ENCODE measurements at places on chromosomes 3 and 15.
A peak's percentile ranks its signal among the peaks of the same experiment; 100 is the strongest.

GRCh38 chr15:88894348-88894818 is 961 bp downstream of the HAPLN3 start:
- DNase-seq: peak; percentile 57

GRCh38 chr3:170418422-170419398 is at the start of gene CLDN11:
Gene CLDN11, plus strand, starts transcription at chr3:170418868. Its CDS starts 199 bp downstream, at chr3:170419067.
- no peak for DNase-seq

DNA sequence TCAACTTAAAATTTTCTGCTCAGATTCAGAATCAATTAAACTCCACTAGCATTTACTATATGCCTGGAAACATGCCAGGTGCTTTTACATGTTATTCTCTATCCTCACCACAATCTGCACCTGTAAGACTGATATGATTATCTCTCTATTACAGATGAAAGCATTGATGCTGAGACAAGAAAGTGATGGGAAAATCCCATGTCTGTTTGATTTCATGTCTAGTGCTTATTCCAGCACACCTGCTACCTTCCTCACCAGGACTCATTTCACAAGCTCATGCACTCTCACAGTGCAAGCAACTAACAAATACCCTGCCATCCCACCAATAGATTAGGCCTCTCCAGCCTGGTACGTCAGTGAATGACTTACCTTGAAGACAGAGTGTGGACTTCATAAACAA is 25.0 kb upstream of the BCL6 start:
- no peak for DNase-seq

DNA sequence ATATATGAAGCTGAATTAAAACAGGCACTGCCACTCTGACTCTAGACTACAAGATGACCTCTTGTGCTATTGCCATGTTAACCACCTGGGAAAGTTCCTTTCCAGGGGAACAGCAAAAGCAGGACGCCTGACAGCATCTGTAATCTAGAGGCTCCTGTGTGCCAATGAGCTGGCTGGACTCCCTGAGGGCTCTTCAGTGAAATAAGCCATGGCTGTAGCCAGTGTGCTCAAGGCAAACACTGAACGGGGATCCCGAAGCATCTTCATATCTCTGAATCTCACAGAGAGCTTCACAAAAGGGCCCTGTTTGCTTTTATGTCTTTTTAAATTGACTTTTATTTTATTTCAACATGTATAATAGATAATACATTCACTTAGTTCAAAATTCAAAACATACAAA is 57.2 kb downstream of the BFSP2 start:
- DNase-seq: no peak

- DNase-seq: no peak
Measured at GRCh38 chr3:13972679-13973379, 93.0 kb upstream of the WNT7A start.

GRCh38 chr3:38960953-38961622 is 90.7 kb downstream of the SCN11A start:
- peak; percentile 47 for DNase-seq

GRCh38 chr3:194083637-194084224 is 52.2 kb upstream of the HES1 start:
- DNase-seq: no peak

DNA sequence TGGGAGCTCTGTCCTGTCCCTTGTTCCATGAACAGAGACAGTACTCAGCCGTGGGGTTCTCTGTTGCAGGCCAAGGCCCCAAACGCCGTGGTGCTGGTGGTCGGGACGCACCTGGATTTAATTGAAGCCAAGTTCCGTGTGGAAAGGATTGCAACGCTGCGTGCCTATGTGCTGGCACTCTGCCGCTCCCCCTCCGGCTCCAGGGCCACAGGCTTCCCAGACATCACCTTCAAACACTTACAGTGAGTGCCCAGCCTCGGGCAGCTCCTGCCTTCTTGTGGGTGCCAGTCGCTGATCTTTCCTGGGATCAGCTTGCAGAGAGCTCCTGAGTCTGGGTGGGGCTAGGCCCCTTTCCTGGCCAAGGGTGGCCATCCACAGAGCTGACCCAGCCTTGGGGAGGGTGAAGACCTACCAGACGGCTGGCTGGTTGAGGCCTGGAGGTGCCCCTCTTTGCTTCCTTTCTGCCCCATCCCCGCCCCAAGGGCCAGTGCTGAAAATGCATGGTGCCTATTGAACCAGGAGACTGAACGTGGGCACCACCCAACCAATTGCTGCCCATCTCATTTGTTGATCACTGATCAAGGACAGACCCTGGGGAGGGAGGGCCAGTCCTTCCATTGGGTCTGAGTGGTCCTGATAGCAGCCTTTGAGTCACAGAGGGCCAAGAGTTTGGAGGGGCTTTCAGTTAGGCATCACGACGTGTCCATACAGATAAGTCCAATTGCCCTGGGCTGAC is 106.9 kb downstream of the LRRK1 start:
- DNase-seq: peak; percentile 0

DNA sequence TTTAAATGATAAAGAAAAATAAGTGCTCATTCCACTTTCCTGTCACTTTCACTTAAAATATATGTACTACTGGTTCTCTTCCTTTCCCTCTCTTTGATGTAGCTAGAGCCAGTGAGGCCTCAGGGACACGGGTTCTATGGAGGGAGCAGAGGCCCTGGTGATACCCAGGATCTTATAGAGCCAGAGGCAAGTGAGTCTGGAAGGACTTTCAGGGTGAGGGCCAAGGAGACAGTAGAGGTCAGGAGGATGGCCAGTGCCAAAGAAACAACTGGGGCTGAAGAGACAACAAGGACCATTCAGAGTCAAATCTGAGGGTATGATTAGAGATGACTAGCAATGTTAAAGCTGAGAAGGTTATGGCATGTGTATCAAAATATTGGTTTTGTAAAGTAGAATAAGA is 124.1 kb upstream of the GOLGA6L6 start:
- no peak for DNase-seq

DNA sequence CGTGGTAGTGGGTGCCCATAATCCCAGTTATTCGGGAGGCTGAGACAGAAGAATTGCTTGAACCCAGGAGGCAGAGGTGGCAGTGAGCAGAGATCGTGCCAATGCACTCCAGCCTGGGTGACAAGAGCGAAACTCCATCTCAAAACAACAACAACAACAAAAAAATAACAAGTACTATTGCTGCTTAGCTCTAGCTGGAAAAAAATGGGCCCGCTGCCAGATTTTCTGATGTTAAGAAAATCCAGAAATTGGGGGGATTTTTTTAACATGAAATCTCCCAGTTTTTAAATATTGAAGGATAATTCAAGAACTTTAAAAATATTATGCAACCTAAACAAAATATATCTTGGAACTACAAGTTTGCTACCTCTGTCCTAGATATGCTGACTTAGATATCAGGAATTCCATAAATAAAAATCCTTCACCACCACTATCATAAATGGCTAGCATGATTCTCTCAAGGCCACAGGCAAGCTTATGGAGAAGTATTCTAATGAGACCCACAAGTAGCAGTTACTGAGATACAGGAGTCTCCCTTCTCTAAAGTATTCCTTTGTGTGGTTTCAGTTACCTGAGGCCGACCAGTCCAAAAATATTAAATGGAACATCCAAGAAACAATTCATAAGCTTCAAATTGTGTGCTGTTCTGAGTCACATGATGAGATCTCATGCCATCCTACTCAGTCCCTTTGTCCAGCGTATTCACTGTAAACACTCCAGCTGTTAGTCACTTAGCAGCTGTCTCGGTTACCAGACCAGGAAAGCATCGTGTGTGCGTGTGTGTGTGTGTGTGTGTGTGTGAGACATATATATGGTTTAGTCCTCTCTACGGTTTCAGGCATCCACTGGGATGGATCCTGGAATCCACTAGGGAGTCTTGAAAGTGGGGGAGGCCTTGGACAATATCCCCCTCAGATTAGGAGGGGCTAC is 277.2 kb downstream of the TBL1XR1 start:
- no peak for DNase-seq

DNA sequence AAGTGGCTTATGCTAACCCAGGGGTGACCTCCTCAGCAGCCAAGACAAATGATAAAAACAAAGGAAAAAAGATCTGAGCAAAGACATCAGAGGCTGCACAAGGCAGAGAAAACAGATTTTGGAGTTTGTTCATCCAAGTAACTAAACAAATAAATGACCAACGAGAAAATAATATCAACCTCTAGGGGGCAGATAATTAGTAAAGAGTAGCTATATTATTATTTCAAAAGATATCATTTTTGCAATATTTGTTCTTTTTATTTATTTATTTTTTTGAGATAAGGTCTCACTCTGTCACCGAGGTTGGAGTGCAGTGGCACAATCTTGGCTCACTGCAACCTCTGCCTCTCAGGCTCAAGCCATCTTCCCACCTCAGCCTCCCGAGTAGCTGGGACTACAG is 101.8 kb downstream of the PCCB start:
- no peak for DNase-seq

- no peak for DNase-seq
Measured at GRCh38 chr3:46845397-46845859, 17.8 kb downstream of the MYL3 start.

DNA sequence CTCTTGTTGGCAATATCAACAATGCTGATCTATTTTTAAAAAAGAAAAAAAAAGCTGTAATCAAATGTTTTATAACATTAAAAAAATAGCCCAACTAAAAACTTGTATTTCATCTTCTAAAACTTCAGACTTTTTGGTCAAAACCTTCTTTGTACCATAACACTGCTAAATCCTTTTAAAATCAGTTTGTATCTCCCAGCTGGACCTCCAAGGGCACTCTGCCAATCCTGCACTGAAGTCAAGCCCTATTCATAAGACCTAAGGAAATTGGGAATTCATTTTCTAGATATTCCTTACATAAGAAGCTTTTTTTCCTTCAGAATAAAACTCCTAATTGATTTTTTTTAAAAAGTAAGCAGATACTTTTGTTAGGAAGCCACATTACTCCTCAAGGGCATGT is 38.2 kb upstream of the HCLS1 start:
- no peak for DNase-seq

GRCh38 chr3:176615826-176616225 is 581.5 kb downstream of the TBL1XR1 start:
- no peak for DNase-seq

GRCh38 chr15:94177112-94177511 is 54.2 kb upstream of the MCTP2 start:
- no peak for DNase-seq

DNA sequence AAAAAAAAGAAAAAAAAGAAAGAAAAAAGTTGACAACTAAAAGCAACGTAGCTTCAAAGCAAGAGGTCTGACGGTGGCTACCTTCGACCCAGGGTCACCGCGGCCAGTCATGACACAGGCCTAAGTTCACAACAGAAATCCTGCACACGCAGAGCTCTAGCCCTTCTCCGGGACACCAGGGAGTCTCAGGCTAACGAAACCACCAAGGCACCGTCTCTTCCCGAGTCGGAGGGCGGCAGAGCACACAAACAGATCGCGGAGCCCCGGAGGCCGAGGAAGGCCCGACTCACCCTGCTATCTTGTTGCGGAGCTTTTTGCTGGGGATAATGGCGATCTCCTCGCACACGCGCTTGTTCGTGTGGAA is 584 bp downstream of the RPS17 start:
- DNase-seq: no peak

DNA sequence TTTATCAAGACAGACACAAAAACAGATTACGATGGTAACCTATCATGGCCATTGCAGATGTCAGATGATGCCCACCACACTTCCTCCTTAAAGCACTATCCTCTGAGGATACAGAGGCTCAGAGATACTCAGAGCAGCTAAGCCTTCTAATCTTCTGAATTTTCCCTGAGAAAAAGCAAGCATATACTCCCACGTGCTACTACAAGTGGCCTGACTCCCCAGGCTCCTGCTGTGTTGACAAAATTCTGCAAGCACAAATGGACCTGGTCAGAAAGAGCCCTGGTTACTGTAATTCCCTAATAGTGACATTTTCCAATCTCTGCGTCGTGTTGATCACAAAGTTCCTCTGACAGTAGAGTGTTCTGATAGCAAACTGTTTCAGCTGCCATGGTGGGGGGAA is 207.1 kb downstream of the KCNMB2 start:
- no peak for DNase-seq
